ENCODE measurements at places on chromosomes 11 and 22.

GRCh38 chr11:3969613-3970012 is 114.1 kb downstream of the STIM1 start:
- no peak for DNase-seq

DNA sequence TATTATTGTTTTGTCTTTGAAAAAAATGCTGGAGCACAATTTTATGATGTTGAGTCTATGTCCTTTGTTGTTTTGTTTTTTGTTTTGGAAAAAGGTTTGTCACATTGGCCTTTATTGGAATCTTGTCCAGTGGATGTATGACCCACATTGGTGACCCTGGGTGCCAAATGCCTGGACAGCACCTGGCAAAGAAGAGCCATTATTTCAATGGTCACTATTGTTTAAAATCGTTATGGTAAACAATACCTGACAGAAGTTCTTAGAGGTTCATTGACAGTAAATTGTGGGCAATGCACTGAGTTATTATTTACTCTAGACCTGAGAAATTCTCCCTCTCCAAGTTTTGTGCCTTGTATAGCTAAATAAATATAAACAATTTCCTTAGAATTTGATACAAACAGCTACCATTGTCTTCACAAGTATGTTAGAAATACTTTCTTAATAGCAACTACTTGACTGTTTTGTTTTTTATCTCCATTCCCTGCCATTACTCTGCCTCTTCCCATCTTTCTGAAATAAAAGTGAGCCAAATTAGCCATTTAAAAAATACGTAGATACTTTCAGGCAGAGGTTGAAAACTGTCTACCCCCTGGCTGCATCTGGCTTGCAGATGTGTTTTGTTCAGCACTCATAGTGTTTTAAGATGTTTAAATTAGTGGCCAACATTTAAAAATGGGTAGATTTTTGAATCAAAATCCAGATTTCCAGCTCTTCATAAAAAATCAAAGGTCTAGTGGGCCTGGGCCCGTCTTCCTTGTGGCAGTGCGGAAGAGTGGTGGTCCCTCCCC is 39.9 kb downstream of the BMAL1 start:
- DNase-seq: no peak

GRCh38 chr11:86047275-86047991 is 21.5 kb downstream of the PICALM start:
- no peak for DNase-seq

DNA sequence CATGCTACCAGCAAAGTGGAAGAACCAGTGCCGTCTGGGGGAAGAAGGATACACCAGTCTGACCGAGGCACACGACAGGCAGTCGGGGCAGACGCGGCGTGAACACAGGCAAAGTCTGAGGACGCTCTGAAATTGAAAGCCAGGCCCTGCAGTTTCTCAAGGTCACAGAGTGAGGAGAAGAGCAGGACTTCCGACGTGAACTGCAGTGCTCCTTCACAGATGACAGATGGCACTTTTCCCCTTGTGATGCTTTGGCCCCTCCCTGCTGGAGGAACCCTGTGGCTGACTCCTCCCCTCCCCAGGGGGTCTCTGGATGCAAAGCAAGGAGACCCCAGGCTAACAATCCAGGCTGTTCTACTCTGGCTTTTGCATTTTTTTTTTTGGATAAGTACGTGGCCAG is 19.6 kb upstream of the JAM3 start:
- no peak for DNase-seq

- no peak for DNase-seq
Observed at GRCh38 chr11:22785251-22785650, 44.4 kb downstream of the SVIP start.

DNA sequence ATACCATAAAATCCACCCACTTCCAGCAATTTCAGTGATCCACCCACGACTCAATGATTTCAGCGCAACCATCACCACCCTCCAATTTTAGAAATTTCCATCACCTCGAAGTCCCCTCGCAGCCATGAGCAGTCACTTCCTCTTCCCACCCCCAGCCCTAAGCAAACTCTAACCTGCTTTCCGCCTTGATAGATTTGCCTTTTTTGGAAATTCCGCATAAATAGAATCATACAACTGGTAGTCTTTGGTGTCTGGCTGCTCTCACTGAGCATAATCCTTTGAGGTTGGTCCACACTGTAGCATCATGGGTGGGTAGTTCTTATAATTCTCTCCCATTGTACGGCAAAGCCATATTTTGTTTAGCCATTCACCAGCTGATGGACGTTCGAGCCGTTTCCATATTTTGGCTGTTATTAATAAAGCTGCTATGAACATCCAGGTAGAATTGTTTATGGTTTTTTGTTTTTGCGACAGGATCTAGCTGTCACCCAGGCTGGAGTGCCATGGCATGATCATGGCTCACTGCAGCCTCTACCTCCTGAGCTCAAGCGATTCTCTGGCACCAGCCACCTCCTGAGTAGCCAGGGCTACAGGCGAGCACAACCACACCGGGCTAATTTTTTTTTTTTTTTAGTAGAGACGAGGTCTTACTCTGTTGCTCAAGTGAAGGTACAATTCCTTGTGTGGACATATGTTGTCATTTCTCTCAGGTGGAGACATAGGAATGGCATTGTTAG is 16.0 kb downstream of the PIM3 start:
- DNase-seq: no peak

DNA sequence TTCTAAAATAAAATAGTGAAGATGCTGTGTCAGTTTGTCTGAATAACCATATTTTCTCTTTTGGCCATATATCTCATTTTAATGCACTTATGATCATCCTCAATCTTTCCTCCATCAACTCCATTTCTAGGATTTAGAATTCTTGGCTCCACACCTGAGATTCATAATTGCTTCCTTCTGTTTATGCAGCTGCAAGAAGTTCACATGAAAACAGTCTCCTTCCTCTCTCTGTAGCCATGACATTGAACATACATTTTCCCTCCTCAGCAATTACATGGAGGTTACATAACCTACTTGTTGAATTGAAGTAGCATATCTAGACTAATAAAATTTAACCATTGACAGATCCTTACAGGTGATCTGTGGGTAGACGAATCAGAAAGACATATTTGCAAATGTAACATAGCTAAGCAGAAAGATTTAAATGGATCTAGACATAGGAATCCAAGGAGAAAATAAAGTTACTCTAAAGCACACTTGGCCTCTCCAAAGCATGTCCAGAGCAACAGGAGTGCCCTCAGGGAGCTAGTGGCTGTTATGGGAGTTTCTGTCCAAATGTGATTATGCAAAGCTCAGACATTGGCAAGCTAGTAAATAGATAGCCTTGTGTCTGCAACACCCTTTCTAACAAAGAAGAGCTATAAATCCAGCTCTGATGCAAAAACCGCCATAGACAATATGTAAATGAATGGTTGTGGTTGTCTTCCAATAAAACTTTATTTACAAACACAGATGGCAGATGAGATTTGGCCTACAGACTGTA is 119.9 kb upstream of the MPPED2 start:
- DNase-seq: no peak

GRCh38 chr11:83011333-83012167 is 60.1 kb downstream of the RAB30 start:
- no peak for DNase-seq

All from nephron progenitor cell (in vitro differentiated cells).